ENCODE measurements at places on chromosomes 4 and X. TPM values are rescaled to one million over a fixed set of nuclear protein-coding genes. Genes with fewer than 3 reads are reported as not detected.

Gene FRMPD3
- not detected for total RNA-seq

Gene CAPN6
- total RNA-seq = not detected

GRCh38 chr4:152509595-152510225, 26.2 kb downstream of the FBXW7 start:
- DNase-seq = no peak

GRCh38 chrX:24657671-24658386, 10.7 kb upstream of the PCYT1B start:
- no peak for DNase-seq

DNA sequence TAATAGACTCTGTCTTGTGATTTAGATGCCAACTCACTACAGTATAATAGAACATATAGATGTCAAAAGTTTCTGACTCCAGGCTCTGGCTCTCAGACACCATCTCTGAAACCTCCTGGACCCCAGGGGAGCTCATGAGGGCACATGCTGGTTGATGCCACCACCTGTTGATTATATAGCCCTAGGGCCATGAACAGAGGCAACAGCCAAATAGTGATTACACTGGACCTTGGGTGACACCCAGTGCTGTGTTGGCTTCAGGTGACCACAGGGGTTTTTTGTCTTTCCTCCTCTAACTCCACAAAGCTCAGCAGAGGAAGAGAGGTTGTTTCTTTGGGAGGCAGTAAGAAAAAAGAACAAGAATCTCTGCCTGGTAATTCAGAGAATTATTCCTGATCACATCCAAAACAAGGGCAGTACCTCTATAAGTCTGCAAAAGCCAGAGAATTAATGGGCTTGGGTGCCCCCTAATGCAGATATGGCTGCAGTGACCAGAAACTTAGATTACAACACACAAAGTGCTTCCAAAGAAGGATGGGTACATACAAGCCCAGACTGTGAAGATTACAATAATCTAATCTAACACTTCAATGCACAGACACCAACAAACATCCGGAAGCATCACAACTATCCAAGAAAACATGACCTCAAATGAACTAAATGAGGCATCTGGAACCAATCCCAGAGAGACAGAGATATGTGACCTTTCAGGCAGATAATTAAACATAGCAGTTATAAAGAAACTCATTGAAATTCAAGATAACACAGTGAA, 1920.6 kb downstream of the ARAP2 start:
- no peak for DNase-seq

DNA sequence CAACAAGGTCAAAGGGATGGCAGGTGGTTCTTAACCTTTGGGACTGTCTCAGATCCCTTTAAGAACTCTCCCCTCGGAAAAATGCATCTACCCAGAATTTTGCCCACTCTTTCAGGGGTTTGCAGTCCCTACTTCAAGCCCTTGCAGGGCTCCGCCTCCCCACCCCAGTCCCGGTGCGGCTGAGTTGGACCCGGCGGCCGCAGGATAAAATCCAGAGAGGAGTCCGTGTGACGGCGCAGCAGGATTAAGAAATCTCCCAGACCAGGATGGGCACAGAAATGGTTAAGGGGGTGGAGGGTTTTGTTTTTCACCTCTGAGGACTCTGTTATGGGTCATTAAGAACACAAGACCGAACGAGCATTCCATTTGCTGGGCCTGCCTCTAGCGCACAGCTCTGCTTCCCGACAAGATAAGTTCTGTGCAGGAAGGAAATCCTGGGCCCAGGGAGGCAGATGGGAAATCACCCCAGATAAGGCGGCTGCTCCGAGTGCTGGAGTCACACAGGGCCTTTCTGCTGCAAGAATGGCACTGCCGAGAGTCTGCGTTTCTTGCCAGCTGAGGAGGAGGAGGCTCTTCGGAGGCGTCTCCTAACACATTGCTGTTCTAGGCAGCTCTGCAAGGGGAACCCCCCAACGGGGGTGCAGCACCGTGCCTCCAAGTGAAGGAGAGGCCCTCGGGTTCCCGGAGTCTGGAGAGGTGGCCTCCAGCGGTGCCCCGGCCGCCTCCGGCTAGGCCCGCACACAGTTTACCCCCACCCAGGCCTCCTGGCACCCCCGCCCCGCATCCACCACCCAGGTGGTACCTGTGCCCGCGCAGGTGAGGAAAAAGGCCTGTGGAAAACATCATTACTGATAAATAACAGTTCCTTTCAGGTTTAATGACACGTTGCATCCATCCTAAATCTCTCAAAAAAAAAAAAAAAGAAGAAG, 277.6 kb downstream of the BCOR start:
- DNase-seq = no peak

DNA sequence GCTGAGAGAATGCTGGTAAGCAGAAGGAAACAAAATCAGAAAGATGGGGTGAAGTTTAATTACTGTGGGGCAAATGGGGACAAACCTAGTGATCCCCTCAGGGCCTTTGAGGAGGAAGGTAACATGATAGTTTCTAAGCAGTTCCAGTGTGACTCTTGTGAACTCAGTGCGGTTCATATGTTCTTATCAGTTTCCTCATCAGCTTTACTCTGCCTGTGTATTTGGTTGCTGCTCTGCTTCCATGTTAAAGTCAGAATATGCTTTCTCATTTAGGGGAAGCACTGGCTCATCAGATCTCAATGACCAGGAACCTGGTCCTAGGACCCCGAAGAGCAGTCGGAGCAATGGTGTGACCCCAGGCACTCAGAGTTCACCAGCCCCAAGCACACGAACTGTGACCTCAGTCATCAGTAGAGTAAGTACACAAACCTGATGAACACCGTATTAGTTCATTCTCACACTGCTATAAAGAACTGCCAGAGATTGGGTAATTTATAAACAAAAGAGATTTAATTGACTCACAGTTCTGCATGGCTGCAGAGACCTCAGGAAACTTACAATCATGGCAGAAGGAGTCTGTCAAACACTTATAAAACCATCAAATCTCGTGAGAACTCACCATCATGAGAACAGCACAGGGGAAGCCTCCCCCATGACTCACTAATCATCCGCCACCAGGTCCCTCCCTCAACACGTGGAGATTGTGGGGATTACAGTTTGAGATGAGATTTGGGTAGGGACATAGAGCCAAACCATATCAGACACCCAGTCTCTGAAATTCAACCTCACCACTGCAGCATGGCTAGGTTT, 83.0 kb downstream of the SYTL5 start:
- DNase-seq = no peak

Measured in activated CD4-positive, alpha-beta T cell treated with anti-CD3 and anti-CD28 coated beads, Interleukin-2, amount 10 ng/mL, durations not matched to agents 24 days and 14 days (primary cell).